ENCODE measurements at places on chromosomes 2 and 18.

GRCh38 chr2:15829985-15830384, 110.4 kb upstream of the MYCN start:
- DNase-seq = no peak

GRCh38 chr2:215919624-215920243, 93.6 kb downstream of the MREG start:
- DNase-seq = no peak

DNA sequence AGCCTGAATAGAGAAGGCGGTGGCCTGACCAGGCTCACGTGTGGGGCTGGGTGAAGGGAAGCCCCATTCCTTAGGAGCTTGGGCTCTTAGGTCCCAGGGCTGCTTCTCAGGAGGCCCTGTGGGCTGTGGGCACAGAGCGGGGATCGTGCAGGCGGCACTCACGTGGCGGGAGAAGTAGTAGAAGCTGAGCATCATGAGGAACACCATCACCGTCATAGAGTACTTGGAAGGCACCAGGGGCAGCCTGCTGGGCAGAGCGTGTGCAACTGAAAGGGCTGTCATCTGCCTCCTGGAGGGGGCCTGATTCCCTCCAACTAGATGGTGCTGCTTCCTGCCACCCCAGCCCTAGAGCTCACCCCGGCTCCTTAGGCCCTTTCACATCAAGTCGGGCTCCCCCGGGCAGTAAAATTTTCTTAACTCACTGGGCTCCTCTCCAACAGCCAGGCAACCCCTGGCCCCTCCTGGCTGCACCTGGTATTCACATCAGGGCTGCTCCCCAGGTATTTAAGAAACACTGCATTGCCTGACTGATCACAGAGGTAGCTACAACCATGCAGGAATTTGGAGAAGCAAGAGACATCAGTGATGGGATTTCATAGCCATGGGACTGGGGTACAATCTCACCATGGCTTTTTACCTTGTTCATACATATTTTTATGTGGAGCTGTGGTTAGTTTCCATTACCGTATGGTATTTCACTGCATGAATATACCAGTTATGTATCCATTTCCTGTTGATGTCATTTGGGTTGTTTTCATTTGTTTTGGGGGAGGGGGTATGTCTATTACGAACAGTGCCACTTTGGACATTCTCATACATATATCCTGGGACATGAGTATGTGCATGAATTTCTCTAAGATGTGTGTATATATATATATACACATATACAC, 32.9 kb downstream of the CENPO start:
- DNase-seq = peak; percentile 38

- no peak for DNase-seq
These were observed 140.5 kb upstream of the TNP1 start for GRCh38 chr2:217000406-217000805.

GRCh38 chr2:78068808-78069207, 546.6 kb upstream of the LRRTM4 start:
- DNase-seq = no peak

DNA sequence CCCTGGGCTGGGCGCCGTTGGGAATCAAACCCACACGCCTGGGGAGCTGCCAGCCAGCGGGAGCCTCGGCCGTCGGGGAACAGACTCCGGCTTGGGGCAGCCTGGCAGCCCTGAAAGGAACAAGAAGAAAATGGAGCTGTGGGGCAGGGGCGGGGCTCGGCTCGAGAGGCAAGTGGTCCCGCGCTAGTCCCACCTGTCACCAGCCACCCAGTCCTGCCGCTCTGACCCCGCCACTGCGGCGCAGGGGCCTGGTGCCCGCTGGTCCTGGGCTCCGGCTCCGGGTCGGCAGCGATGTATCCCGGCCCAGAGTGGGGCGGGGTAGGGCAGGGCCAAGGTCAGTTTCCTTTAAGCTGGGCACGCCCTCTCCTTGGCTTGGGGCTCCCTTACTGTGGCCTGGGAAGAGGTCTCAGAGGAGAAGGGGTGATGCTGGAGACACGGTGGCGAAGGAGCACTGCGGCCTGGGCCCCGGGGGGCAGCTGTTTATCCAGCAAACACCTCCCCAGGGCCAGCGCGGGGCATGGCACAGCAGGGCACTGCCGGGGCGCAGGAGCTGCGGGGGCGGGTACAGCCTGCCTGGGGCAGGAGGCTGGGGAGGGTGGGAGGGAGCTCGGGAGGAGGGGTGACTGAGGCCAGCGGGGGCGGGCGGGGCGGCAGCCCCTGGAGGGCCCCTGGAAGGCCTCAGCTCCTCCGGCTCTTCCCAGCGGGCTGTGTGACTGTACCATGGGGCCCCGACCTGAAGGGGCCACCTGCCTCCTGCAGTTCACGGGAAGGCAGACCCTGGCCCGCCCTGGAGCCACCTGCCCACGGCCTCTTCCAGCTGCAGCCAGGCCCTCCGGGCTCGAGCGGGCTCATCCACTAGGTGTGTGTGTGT, 15.6 kb downstream of the ODC1 start:
- DNase-seq = no peak

- no peak for DNase-seq
These were observed 99.1 kb downstream of the PTGR3 start for GRCh38 chr18:75109819-75110218.

DNA sequence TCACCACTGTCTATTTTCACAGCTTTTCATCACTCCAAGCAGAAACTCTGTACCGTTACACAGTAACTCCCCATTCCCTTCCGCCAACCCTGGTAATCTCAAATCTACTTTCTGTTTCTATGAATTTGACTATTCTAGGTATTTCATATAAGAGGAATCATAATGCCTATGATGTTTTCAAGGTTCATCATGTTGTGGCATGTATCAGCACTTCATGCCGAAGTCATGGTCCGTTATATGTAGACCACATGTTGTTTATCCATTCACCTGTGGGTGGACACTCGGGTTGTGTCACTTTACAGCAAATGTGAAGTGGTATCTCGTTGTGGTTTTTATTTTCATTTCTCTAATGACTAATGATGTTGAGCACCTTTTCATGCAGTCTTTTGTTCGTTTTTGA, 21.6 kb downstream of the CPSF3 start:
- DNase-seq = no peak

DNA sequence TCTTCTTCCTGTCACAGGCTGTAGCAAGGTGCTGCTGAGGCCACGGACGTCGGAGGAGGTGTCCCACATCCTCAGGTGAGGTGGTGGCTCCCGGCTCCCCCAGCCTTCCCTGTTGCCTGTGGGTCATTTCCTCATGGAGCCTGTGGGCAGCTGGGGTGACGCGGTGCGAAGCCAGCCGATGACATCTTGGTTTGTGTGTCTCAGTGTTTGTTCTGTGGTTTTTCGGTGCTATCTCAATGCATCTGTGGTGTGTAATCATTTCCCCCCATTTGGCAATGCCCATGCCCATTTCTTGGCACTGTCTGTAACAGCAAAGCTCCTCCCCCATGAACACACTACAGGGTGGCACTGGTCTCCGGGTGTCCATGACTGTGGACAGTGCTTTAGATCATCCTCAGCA, 6.6 kb downstream of the D2HGDH start:
- no peak for DNase-seq

DNA sequence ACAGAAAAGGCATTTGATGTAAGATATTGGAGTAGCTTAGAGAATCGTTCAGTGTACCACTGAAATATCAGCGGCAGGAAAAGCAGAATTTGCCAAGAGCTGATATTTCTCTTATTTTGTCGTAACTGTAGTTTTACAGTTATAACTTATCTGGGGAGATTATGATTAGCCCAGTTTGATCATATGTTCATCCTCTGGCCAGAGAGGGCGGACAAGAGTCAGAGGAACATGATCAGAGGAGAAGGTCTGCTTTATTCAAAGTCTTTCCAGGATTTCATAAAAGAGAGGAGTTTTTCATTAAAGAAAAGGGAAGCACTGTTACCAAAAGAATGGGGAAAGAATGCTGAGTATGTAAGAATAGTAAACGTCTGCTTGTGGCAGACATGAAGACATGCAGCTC, 1655.6 kb downstream of the DPP10 start:
- DNase-seq = no peak

DNA sequence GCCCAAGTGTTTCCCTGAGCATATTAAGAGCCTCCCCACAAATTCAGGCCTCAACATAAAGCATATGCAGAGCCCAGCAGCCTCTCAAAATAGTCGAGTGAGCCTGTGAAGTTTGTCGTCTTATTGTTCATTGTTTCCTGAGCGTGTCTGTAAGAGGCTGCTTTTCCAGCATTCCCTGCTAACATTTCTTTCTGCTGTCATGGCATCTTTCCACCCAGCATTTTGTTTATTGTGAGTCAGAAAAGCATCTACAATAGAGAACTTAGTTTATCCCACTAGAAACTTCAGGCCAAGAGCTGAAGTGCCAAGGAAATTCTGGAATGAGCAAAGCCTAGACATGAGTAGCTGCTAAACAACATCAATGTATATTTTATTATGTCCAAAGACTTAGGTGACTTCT, 46.3 kb upstream of the STAM2 start:
- peak; percentile 25 for DNase-seq

DNA sequence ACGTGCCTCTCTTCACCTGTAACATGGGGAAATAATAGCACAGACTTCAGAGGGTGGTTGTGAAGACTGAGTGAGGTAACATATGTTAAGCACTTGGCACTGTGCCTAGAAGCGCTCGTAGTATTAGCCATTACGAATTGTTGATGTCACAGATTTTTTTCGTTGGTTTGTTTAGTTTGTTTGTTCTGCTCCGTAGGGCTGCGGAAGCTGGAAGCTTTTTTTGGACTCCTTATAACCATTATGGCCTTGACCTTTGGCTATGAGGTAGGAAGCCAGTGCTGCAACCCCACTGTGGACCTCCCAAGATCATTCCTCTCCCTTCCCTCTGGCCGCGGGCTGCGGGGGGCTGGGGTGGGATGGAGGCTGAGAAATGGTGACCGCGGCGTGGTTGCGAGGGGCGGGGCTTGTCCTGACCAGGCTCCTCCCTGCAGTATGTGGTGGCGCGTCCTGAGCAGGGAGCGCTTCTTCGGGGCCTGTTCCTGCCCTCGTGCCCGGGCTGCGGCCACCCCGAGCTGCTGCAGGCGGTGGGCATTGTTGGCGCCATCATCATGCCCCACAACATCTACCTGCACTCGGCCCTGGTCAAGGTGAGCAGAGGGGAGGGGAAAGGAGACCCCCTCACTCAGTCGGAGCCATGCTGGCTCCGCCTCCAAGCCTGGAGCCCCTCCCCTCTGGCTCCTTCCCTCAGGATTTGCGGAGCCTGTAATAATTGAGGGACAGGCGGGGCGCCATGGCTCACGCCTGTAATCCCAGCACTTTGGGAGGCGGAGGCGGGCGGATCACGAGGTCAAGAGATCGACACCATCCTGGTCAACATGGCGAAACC, 5.5 kb downstream of the SLC11A1 start:
- DNase-seq = peak; percentile 86

GRCh38 chr2:195658541-195658890, 1.5 kb downstream of the SLC39A10 start:
- peak; percentile 89 for DNase-seq

DNA sequence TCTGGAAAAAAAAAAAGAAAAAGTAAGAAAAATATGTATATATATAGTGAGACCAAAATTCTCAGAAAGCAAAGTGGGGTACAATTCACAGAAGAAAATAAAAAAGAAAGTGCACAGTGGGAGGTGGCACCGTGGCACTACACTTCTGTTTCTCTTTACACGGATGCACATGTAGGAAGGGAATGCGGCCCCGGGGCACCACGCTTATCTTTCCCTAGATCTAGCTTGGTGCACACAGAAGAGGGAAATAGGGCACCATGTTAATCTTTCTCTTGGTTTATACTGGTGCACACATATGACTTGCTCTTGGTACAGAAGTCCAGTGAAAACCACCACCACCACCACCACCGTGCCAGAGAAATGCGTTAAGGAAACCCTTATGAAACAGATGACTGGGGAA, 32.0 kb downstream of the EIPR1 start:
- no peak for DNase-seq

DNA sequence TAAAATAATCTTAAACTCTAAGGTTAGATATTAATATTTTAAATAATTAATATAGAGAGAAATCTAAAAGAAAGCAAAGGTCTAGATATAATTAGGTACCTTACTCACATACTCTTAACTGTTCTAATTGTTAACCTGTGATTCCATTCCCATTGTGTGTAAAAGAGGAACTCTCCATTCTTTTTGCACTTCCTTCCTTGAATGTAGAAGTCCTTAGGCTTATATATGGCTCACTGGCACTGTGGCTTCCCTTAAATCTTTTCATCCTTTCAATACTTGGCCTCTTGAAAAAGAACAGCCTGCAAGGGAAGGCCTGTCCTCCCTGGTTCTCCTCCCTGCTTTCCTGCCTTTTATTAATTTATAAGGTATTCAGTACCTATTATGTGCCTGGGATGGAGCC, 182.8 kb upstream of the FOSL2 start:
- DNase-seq = no peak
